ENCODE measurements at places on chromosomes 5 and 9.
A peak's percentile ranks its signal among the peaks of the same experiment; 100 is the strongest.

DNA sequence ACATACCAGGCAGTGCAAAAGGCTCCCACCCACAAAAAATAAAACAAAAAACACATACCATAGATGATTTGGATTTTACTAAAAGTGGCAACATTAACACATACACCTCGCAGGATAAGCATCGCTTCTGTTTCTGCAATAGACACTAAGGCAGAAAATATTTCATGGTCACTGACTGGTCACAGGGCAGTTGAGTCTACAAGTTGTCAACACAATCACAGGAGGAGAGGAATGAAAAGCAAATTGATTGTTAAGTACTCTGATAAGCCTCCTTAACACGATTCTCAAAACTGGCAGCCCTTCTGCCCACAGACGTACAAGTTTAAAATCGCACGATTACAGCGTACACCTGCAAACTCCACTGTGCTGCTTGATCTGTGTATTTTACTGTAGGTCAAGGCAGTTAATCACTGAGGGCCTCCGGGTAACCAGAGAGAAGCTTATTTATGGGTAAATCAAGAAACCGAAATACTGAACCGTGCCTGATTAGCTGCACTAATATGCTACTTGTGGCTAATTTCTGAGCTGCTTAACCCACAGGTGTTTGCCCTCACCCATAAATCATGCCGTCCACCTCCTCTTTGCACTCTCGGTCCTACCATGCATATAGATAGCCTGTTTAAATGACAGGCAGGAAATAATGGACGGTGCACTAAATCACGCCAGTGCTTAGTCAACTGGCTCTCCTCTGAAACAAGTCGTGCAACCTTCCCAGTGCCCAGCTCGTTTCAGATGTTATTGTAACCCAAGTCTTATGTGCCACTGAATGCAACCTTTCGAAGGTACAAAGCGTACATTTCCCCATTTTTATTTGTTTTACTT lies 659.4 kb upstream of the ADAMTS16 start:
- peak; percentile 71 for DNase-seq

- DNase-seq: no peak
These were observed 2.7 kb downstream of the EEIG1 start for GRCh38 chr9:127977884-127978647.

GRCh38 chr9:137218754-137219271 lies 3.2 kb downstream of the RNF208 start:
- no peak for DNase-seq

DNA sequence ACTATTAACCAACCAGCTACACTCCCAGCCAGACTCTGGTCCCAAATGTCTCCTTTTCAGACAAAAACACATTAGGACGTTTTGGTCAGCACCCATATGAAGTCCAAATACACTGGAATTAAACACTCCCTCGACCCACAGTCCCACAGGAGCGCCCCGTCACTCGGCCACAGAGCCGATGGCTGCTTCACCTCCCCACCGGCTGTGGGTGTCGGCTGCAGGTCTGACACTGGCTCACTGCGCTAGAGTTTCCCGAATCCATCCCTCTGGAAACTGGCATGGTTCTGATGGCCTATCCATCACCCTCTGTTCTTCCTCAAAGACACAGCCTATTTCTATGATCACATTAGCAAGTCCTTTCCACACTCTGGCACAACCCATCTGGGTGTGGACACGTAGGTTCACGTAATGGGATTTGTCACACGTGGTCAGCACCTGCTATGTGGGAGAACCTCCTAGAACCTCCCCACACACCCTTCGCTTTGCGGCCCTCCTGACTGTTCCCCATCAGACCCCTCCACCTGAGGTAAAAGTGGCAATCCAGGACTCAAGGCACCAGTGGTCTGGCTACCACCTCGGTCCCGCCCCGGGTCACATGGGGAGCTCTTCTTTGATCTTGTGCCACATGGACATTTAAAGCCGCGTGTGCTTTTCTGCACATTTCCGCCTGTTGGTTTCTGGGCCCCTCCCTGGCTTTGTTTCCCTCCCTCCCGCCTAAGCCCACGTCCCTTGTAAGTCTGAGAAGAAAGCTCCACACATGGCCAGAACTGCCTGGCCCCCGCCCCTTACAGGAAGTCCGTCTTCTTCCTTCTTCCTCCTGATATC lies 131.1 kb upstream of the PHYKPL start:
- no peak for DNase-seq

DNA sequence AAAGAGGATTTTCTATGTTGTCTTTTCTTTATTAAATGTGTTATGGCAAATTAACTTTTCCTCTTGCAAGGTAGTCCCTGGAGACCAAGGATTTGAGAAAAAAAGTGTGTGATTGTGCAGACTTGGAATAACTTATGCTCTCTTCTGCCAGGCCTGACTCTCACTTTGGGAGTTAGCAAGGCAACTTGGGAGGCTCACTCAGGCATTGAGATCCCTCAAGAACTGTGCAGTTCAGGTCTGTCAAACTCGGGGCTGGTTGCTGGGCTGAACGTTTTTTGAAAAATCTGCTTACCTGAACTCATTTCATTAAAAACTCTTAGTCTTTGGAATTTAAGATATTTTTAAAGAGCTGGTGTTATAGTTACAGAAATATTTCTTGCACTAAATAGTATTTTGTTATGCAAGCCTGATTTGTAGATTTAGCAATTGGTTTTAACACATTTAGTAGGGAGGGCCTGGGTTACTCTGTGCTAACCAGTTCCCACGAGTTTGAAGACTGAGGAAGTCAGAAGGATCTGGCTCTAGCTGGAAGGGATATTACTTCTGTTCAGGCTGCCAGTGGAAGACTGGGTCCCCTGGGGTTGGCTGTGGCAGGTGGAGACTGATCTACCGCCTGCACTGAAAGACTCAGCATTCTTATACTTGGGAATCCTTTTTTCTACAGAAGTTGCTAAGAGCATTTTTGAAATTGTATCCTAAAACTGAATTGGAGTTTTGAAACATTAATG lies 150.4 kb upstream of the PCSK5 start:
- DNase-seq: no peak

DNA sequence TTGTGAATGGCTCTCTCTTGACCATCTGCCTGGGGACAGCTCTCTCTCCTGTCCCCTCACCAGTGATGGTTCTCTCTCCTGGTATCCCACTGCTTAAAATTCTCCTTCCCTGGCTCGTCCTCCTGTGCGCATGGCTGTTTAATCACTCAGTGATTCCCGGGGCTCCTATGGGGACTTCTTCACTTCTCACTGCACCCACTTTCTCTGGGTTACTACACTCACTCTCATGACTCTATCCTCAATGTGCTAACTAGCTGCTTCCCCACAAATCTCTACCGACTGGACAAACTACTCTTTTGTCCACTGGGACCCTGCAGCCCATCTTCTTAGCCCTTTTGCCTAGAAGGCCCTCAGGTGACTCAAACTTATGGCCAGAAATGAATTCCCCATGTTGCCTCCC lies 89.1 kb upstream of the TBC1D2 start:
- DNase-seq: no peak

DNA sequence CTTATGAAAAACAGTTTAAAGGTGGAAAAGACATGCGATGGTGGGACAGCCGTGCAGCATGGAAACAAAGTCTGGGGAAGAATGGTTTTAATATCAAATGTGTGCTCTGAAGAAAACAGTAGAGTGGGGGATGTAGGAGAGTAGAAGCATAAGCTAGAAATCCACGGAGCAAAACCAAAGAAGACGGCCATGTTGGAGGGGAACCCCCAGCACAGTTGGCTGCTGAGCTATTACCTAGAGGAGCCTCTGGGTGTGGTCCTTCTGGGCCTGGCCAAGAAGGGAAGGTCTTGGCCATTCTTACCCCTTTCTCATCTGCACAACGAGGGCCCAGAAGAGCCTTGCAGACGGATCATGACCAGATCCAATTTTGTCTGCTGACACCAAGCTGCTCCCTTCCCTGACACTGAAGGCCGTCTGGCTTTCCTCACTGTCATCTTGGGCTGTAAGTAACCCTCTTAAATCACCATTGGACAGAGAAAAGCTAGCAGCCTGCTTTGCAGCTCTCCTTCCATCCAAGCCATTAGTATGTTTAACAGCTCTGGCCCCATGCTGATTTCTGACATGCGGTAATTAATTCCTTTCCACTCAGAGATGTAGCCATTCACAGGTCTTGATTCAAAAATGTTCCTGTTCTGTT lies 189.5 kb downstream of the SEC61B start:
- no peak for DNase-seq

GRCh38 chr5:114467171-114467570 lies 105.3 kb downstream of the KCNN2 start:
- no peak for DNase-seq

DNA sequence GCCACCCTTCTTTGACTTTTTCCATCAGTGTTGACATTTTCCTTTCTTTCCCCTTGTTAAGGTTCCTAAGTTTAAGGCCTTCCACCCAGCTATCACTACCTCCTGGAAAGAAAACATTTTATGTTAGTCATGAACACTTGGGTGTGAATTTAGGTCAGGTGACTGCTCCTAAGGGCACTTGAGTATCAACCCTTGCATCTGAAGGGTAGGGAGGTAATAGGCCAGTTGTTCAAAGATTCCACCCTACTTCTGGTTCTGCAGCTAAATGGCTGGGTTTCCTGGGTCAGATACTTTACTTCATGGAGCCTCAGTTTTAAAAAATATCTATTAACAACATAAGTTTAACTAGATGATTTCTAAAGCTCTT lies 49.1 kb upstream of the OSMR start:
- DNase-seq: no peak

DNA sequence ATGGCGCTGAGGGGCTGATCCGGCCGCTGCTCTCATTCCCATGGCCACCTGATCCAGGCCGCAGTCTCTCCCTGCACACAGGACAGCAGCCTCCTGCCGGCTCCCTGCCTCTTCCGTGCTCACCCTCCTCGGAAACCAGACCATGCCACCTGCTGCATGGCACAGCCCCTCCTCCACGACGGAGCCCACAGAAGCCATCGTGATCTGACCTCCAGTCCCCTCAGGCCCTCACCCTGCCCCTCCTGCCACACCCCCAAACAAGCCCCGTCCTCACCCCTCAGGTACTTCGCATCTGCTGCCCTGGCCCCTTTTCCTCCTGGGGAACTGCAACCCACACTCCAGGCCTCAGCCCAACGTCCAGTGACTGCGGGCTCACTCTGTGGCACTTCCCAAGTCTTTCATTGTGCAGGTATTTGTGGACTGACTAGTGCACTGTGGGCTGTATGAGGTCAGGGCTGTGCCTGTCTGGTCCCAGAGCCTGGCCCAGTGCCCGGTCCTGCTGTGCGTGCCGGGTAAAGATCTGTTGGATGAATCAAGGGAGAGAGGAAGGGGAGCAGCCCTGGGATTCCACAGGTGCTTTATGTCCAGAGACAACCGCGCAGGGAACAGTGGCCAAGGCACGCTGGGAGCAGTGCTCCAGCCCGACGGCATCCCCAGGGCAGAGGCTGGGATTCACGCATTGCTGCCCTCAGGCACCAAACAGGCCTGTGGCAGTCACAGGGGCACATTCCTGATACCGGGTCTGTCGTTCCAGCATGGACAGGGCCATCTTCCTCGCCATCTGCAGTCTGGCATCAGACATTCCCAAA lies 86.1 kb downstream of the ADAMTS2 start:
- DNase-seq: no peak

- no peak for DNase-seq
These were observed 7.6 kb downstream of the S1PR3 start for GRCh38 chr9:88998911-88999310.

- DNase-seq: no peak
These were observed 345.4 kb downstream of the CDH9 start for GRCh38 chr5:26692952-26693351.

DNA sequence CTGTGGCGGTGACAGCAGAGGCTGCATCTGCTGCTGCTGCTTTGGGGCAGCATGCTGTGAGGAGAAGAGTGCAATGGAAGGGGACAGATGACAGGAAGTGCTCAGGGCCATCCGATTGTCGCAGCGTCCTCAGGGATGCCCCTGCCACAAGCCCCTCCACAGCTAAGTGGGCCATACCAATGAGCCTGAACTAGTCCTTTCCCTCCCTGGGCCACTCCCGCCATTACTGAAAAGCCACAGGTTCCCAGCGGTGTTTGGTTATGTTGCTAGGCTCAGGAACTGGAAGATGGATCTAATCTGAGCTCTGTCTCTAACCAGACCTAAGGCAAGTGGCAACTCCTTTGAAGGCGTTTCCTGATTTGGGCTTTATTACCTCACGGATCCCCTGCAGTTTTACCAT lies 109.2 kb downstream of the GAPVD1 start:
- no peak for DNase-seq

- no peak for DNase-seq
These were observed 28.4 kb upstream of the GPR150 start for GRCh38 chr5:95591490-95591901.

DNA sequence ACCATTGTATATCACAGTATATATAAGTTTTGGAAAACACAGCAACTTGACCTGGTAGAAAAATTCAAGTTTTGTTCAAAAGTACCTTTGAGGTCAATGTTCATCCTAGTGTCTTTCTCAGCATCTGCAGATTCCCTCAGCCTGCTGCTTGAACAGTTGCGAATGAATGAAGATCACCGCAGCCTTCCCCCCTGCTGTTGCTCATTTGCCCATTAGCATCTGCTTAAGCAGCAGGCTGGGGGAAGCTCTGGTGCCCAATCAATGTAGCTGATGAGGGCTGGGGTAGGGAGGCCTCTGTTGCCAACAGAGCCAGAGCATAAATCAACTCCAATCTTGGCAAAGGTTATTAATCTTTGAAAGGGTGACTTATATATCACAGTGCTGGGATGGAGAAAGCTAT lies 586.5 kb upstream of the PTPRD start:
- no peak for DNase-seq

- DNase-seq: no peak
These were observed 109.0 kb downstream of the DPYSL3 start for GRCh38 chr5:147400881-147401280.

DNA sequence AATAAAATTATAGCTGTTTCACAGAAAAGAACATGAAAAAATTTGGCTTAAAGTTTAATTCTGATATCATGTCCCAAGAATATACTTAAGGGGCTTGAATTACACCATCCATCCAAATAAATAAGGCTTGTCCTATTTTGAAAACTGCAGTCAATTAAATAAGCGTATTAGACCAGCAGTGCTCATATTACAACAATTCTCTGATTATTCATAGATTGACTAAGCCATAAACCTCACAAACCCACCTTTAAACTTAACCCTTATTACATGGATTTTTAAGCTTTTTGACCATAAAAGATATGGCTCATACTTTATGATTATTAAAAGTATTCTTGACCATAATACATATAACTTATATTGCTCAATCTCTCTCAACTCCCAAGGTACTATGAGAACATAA lies 127.9 kb downstream of the ELAVL2 start:
- DNase-seq: no peak

- DNase-seq: no peak
These were observed 2384.6 kb upstream of the WWC1 start for GRCh38 chr5:165906871-165907270.

DNA sequence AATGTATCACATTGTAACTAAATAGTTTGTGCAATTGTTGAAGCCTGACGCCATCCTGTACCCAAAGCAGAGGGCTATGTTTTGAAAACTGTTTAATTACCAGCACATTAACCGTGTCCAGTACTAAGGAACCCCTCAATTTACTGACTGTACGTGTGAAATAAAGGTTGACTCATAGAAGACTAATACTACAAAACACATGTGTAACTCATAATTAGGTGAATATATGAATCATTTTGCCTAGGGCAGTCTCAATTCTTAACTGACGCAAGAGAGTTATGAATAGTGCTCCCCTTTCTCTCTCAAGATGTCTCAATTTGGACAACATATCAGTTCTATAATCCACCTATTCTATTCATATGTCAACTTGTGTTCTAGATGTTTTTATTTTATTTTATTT lies 558.4 kb downstream of the PRDM9 start:
- DNase-seq: no peak

GRCh38 chr9:130487500-130487899 lies 42.7 kb downstream of the ASS1 start:
- no peak for DNase-seq
